ENCODE measurements at places on chromosomes 6 and 20.

DNA sequence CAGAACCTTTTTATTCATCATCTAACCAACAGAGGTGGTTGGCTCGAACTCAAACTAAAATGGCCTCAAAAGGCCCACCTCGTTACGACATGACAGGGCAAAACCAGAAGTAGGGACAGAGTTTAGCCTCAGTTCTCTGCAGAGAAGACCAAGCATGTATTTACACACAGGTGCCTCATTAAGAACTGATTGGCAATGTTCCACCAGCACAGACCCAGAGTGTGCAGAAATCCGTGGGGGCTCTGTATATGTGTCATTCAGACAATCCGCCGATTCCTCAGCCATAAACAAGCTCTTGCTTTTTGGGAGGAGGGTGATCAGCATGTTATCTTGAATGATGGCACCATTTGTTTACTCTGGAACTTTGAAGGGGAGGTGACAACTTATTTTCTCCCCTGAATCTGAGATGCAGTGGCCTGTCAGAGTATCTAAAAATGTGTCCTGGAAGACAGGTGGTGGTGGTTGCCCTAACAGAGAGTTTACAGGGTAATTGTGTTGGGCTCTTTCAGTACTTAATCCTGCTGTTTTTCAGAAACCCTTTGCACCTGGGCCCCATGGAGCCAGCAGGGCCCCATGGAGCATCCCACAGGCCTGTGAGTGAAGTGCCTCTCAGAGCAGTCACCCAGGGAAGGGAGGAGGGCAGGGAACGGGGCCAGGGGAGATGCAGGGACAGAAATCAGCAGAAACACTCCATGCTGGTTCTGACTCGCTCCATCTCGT lies 29.1 kb upstream of the C20orf203 start:
- no peak for DNase-seq

GRCh38 chr6:25628471-25629197 lies 23.4 kb upstream of the SCGN start:
- DNase-seq, result no peak

GRCh38 chr6:74579794-74580193 lies 626.1 kb downstream of the COL12A1 start:
- DNase-seq, result no peak

DNA sequence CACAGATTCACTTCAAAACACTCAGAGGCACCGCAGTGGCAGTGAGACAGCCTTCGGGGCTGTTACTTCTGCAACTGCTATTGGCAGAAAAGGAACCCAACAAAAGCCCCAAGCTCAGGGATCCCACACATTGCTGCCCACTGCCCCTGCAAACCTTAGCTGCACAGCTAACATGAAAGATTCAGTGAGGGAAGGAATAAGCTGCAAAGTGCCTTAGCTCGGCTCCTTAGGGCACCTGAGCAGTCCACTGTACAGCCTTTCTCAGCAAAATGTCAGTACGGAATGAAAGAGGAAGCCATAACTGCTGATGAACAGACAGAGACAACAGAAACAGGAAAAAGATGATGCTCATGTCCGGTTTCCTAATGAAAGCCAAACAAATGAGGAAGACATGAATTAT lies 179.7 kb upstream of the SHLD1 start:
- DNase-seq, result no peak

GRCh38 chr20:52622081-52622480 lies 350.1 kb upstream of the TSHZ2 start:
- DNase-seq, result no peak
